Fibroblast of skin of right quadriceps (primary cell): ENCODE measurements at places on chromosomes 11 and 22.

GRCh38 chr11:27698872-27699241 lies 1.4 kb downstream of the BDNF start:
- peak; percentile 94 for DNase-seq

GRCh38 chr11:67118181-67118766 lies 789 bp upstream of the KDM2A start:
- DNase-seq = peak; percentile 39

- peak; percentile 11 for DNase-seq
These were observed at the start of gene EMID1 for GRCh38 chr22:29205594-29206371. Gene EMID1 (plus strand): TSS chr22:29205896. CDS start chr22:29206039, 143 bp downstream.

- DNase-seq = no peak
These were observed 471.4 kb downstream of the MN1 start for GRCh38 chr22:27329966-27330645.

- DNase-seq = peak; percentile 88
These were observed 27.5 kb upstream of the FBLN1 start for GRCh38 chr22:45475063-45475747.

DNA sequence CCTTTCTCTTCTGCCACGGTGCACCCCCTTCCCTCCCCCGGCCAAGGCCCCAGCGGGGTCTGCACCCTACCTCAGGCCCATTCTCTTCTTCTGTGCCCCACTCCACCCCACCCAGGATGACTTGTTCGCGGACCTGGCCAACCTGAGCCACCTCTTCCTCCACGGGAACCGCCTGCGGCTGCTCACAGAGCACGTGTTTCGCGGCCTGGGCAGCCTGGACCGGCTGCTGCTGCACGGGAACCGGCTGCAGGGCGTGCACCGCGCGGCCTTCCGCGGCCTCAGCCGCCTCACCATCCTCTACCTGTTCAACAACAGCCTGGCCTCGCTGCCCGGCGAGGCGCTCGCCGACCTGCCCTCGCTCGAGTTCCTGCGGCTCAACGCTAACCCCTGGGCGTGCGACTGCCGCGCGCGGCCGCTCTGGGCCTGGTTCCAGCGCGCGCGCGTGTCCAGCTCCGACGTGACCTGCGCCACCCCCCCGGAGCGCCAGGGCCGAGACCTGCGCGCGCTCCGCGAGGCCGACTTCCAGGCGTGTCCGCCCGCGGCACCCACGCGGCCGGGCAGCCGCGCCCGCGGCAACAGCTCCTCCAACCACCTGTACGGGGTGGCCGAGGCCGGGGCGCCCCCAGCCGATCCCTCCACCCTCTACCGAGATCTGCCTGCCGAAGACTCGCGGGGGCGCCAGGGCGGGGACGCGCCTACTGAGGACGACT lies 15.9 kb downstream of the RTN4RL2 start:
- no peak for DNase-seq

DNA sequence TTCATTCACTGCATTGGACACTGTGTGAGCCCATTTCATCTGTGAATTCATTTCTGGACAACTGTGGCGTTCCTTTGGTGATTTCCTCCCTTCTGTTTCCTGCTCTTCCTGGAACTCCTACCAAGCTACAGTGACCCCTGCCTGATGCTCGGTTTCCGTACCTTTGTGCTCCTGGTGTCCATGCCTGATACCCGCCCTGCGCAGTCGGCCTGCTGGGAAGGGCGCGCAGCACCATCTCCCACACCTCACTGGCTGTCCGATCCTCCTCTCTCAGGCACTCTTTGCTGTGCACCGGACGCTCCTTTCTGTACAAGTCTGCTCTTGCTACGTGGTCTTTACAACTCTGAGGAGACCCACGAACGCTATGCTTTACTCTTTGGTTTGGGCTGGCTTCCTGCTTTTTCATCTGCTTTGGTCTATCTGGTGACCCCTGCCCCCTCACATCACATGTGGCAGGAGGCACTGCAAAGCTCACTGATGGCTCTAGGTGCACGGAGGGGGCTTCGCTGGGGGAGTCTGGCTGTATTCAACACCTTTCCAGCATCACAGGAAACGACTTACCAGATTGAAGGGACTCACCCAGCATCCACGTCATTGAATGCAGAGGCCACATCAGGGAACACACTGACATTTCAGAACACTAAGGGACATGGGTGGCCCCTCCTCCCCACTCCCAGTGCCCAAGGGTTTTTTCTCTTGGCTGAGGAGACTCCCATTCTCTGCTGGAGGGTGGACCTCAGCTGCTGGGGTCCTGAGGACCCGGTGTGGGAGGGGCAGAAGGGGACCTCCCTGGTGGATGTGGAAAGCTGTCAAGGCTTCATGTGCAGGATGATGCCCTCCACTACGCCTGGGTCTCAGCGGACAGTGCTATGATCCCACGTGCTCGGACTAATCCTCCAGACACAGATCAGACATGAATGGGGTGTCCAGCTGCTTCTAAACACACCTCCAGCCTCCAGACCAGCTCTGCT lies 27.0 kb upstream of the MOB2 start:
- DNase-seq = no peak

DNA sequence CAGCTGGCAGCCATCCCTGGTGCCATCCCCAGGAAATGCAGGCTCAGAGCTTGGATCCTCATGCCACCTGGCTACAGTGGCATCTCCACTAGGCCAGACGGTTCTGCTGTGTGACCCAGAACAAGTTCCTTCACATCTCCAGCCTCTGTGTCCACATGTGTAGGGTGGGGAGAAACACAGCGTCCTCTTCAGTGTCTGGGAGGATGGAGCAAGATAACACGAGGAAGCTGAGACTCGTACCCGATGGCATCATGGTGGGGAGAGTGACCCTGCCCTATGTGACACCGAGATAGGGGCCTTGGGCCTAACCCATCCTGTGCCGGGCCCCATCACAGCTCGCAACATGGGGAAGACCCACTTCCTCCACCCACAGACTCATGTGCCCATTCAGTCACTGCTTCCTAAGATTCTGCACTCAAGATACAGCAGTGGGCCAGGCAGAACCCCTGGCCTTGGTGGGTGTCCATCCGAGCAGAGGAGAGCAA lies 78.5 kb downstream of the MORC2 start:
- no peak for DNase-seq

DNA sequence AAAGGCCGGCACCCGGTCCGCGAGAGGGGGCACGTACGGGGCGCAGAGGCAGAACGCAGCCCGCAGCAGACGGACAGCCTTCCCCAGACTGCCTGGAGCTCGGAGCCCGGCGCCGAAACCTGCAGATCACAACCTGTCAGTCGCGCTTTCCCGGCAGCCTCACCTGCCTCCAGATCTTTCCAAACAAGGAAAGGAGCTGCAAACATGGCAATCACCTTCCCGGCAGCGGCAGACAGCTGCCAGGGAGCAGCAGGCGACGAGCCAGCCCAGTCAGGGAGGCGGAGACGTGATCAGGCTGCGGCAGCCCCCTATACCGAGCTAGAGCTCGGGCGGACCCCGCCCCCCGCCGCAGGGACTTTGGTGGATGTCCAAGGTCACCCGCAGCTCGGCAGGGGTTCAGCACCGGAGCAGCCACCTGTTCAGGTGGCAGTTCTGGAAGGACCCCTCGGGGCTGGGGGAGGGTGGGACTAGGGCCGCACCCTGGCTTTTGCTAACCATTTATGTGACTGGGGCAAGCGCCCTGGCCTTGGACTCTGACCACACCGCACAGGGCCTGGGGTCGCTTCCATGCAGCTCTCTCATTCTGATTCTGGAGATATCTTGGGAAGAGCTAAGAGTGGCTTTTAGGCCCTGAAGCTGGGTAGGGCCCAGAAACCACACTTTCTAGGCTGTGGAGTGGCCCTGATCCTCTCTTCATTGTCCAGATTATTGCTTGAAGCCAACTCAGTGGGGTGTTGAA lies 143.8 kb downstream of the NECTIN1 start:
- no peak for DNase-seq

DNA sequence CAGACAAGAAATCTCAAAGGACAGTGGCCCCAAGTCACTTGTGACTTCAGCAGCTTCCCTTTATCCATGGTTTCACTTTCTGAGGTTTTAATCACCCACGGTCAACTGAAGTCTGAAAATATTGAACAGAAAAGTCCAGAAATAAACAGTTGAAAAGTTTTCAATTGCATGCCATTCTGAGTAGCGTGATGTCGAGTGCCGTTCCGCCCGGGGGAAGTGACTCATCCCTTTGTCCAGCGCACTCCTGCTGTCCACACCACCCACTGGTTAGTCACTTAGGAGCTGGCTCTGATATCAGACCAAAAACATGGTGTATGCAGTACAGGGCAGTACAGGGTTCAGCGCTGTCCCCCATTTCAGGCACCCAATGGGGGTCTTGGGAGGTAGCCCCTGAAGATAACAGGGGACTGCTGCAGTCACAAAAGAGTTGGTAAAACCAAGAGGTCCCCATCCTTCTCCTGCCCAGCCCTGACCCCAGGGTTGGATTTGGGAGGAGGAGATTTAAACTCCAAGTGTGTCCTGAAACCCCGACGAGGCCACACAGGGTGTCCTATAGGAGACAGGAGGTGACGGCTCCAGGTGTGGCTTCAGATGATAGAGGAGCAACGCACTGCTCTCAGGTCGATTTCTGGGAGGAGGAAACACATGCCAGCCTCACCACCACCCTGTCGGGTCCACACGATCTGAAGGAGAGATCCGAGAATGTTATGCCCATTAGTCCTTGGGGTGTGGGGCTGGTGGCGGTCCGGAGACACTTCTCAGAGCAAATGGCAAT lies 390.1 kb downstream of the CTTN start:
- peak; percentile 8 for DNase-seq

DNA sequence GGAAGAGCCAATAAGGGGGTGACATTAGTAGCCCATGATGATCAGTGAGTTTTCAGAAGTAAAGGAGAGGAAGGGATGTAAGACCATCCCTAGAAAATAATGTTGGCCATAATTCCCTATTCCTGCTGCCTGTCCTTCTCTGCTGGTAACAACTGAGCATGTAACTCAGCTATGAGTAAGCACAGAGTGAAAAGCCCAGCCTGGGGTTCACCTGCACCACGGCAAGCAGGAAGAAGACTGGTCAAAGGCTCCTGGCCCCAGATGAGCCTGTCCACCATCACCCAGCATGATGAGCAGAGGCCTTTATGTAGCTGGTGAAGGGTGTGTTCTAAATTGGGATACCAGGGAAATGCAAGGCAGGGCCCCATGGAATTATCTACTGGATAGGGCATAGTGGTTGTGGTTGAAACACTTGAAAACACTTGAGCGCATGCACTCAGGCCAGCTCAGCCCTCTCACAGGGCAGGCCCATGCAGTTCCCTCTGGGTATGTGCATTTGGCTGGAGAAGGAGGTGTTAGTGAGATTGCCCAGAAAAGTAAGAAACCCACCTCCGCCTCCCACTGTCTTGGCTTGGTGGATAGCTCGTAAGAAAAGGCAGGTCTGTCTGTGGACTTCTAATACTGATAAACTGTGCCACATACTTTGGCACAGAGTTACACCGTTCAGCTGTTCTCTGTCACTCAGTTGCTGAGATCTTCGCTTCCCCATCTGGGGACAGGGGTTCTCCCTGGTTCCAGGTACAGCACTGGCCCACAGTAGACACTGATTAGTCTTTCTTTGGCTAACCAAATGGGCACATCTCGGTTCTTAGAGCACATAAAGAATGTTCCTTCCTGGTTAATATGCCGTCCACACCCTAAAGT lies 86.8 kb downstream of the AMOTL1 start:
- DNase-seq = no peak

GRCh38 chr11:99973993-99974392 lies 713.1 kb upstream of the ARHGAP42 start:
- DNase-seq = no peak

- DNase-seq = no peak
These were observed 11.2 kb upstream of the LINC01488 start for GRCh38 chr11:69470301-69470700.

DNA sequence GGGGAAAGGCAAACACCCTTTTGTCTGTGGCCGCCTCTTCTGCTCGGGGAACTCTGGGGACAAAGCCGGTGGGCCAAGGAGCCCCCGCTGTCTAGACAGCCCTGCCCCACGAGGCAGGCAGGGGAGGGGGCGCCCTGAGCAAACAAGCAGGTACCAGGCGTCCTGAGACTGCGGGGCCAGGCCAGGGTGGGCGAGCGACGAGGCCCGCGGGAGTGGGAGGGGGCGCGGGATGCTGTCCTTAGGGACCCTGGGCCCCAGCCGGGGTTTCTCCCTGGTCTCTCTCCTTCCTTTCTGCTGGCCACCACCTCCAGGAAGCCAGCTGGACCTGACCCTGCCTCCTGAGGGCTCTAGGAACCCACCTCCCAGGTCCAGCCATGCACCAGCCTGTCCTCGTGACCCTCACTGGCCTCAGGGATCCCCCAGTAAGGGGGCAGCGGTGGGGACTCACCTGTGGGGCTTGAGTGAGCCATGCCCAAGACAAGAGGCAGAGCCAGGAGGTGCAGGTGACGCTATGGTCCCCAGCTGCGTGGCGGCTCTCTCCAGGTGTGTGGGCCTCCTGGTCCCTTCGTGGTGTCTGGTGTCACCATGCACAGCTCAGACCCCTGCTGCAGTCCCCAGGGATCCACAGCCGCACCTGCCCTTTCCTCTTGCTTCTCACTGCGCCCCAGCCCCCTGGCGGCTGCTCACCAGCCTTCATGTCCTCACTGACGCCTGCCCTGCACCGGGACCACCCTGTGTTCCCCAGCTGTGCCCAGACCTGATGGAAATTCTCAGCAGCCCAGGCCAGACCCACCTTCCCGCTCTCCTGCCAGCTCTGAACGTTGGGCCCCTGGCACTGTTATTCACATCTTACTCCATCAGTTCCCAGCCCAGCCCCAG lies 26.5 kb upstream of the MUC5AC start:
- no peak for DNase-seq

DNA sequence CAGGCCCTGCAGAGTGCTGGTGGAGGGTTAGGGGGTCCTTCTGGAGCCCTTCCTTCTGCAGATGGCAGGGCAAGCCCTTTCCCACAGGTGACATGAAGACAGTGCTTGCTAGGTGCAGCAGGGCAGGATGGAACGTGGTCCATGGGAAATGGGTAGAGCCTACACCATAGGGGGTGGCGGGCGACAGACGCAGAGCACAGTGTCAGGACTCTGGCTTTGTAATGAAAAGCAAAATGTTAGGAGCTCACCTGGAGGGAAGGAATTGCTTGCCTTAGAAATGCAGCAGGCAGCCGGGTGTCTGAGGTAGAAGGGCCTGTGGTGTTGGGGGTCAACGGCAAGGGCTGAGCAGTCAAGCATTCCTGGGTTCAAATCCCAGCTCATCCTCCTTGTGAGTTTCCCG lies 54.9 kb downstream of the ARHGAP8 start:
- no peak for DNase-seq

- DNase-seq = no peak
These were observed 368.5 kb downstream of the NELL1 start for GRCh38 chr11:21037850-21038249.

GRCh38 chr11:78787696-78788095 lies 213.0 kb upstream of the NARS2 start:
- DNase-seq = no peak

- DNase-seq = peak; percentile 58
These were observed 12.6 kb upstream of the FJX1 start for GRCh38 chr11:35605706-35606105.
